Thyroid gland (tissue), 4 donors: ENCODE measurements at places on chromosomes 6 and 20. TPM values are rescaled to one million over a fixed set of nuclear protein-coding genes. Genes with fewer than 3 reads are reported as not detected.

POM121L2 gene
- not detected for total RNA-seq

- H3K4me3 ChIP-seq: no peak overlapping the region
- peak overlapping the region; percentile 50 for H3K27ac ChIP-seq
- peaks cover 16% of the 10 kb centered on the region for H3K4me1 ChIP-seq
- peak; percentile 82 for DNase-seq
- no peaks in the 10 kb centered on the region for H3K27me3 ChIP-seq
- H3K36me3 ChIP-seq: no peaks in the 10 kb centered on the region
Measured at GRCh38 chr20:33933469-33933909, 60.2 kb upstream of the RALY start.

BCL2L1 gene
- total RNA-seq: 110 TPM

- no peaks in the 10 kb centered on the region for H3K27me3 ChIP-seq
- peak; percentile 15 for DNase-seq
- H3K36me3 ChIP-seq: no peaks in the 10 kb centered on the region
- H3K4me1 ChIP-seq: peaks cover 24% of the 10 kb centered on the region
- H3K4me3 ChIP-seq: no peak overlapping the region
Measured at GRCh38 chr20:16476032-16476431, 97.2 kb downstream of the KIF16B start.

- no peak overlapping the region for H3K4me3 ChIP-seq
- no peaks in the 10 kb centered on the region for H3K27me3 ChIP-seq
Measured at GRCh38 chr20:36181934-36182603, 27.5 kb downstream of the EPB41L1 start.

- H3K27ac ChIP-seq: peak overlapping the region; percentile 4
- peaks cover 13% of the 10 kb centered on the region for H3K4me1 ChIP-seq
- no peaks in the 10 kb centered on the region for H3K36me3 ChIP-seq
- no peak for DNase-seq
- no peaks in the 10 kb centered on the region for H3K27me3 ChIP-seq
- no peak overlapping the region for H3K4me3 ChIP-seq
Measured at GRCh38 chr6:151387175-151387970, 4.0 kb downstream of the ZBTB2 start.

GRCh38 chr6:34455831-34456230 lies 10.0 kb upstream of the PACSIN1 start:
- H3K27ac ChIP-seq: no peak overlapping the region
- no peaks in the 10 kb centered on the region for H3K4me1 ChIP-seq
- H3K36me3 ChIP-seq: no peaks in the 10 kb centered on the region
- no peak for DNase-seq

CCN6 gene
- total RNA-seq: not detected

DNA sequence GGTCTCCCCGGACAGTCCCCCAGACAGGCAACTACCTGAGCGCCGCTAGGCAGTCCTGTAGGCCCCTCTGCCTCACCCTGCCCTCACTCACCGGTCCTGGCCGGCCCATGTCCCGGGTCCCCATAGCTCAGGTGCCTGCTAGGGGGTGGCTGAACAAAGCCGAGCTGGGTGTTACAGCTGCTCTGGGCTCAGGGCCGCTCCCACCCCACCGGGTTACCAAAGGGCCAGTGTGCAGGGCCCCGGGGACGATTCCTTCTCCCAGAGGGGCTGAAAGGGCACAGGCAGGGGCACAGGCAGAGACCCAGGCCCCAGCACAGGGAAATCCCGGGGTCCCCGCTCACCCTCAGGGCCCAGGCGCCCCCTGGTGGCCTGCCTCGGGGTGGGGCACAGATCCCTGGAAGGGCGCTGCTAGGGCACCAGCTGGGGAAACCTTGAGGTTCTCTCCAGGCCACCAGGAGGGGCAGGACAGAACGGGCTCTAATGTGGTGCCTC lies 118.4 kb downstream of the GRM4 start:
- H3K4me1 ChIP-seq: no peaks in the 10 kb centered on the region
- no peak overlapping the region for H3K4me3 ChIP-seq
- H3K27ac ChIP-seq: no peak overlapping the region
- peak; percentile 35 for DNase-seq
- H3K27me3 ChIP-seq: no peaks in the 10 kb centered on the region

NFATC2 gene
- total RNA-seq: 7.5 TPM

- no peaks in the 10 kb centered on the region for H3K27me3 ChIP-seq
- H3K27ac ChIP-seq: peak overlapping the region; percentile 15
- peak; percentile 32 for DNase-seq
Measured at GRCh38 chr6:150775415-150776203, 89.9 kb upstream of the MTHFD1L start.
